ENCODE measurements at places on chromosomes 12 and 14. TPM values are rescaled to one million over a fixed set of nuclear protein-coding genes. Genes with fewer than 3 reads are reported as not detected.

DNA sequence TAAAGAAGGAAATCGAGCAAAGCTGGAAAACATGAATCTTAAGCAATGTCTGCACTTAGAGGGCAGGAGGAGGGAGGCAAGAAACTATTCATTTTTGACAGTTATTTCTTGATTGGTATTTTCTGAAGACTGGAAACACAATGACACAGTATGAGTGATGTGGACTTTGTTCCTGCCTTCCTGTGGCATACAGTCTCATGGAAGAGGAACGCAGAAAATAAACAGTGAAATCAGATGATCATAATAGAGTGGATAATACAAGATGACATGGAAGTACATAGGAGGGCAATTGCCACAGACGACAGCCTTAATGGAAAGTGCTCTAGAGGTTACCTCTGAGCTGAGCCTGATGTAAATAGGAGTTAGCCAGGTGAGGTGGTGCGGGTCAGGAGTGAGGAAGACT is 140.4 kb upstream of the MAX start:
- H3K4me1 ChIP-seq, result peaks cover 10% of the 10 kb centered on the region
- H3K4me3 ChIP-seq, result no peak overlapping the region
- no peaks in the 10 kb centered on the region for H3K27me3 ChIP-seq
- peaks cover 6% of the 10 kb centered on the region for H3K36me3 ChIP-seq
- H3K27ac ChIP-seq, result no peak overlapping the region

DNA sequence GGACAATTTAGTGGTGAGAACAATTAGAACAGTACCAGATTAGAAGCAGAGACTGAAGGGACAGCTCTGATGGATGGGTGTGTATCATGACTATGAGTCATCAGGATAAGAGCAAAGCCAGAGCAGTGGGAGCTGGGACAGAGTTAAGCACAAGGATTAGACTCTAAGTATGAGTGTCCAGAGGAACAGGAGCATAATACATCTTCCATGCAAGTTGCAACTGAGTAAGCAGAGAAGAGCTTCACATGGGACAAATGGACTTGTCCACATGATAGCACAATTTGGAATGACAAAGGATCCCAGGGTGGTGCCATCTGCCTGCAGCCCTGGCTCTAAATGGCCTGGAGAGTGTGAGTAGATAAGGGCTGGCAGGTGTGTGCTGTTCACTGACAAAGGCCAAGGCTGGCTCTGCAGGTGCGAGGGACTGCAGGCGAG is 226.4 kb upstream of the CAND1 start:
- H3K27me3 ChIP-seq, result peaks cover 5% of the 10 kb centered on the region
- H3K36me3 ChIP-seq, result no peaks in the 10 kb centered on the region
- H3K27ac ChIP-seq, result no peak overlapping the region
- no peak overlapping the region for H3K4me3 ChIP-seq

- DNase-seq, result no peak
- no peak overlapping the region for H3K4me3 ChIP-seq
- no peak overlapping the region for H3K27ac ChIP-seq
- H3K4me1 ChIP-seq, result no peaks in the 10 kb centered on the region
- H3K27me3 ChIP-seq, result peaks cover 20% of the 10 kb centered on the region
- no peaks in the 10 kb centered on the region for H3K36me3 ChIP-seq
These were observed 43.0 kb downstream of the PPP4R4 start for GRCh38 chr14:94217116-94217515.

The GARIN6 gene
- total RNA-seq, result not detected

The CPSF6 gene
- total RNA-seq, result 97.8 TPM

The CLEC4A gene
- 0.34 TPM for total RNA-seq

The DEPDC4 gene
- 1.6 TPM for total RNA-seq

The CYP27B1 gene
- 2.6 TPM for total RNA-seq

DNA sequence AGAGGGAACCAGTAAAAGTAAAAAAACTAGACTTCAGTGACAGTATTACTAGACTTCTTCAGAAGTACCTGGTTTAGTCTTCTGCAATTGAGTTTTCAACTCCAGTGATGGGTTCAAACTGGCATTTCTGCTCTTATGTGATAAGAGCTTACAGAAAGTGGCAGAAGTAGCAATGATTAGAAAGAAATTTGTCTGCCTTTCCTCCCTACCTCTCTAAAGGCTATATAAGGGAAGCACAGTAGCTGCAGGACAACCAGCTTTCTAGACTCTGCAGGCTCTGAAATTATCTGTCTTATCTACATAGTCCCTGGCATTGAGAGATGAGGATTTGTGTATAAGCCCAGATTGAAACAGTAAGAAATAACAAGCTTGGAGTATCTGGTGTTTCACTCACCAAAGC is 107.5 kb downstream of the DAAM1 start:
- no peaks in the 10 kb centered on the region for H3K27me3 ChIP-seq
- no peak overlapping the region for H3K4me3 ChIP-seq
- H3K4me1 ChIP-seq, result peaks cover 41% of the 10 kb centered on the region

GRCh38 chr14:96417254-96417653 is 25.3 kb downstream of the AK7 start:
- no peaks in the 10 kb centered on the region for H3K36me3 ChIP-seq
- DNase-seq, result no peak
- H3K27ac ChIP-seq, result no peak overlapping the region

The RD3L gene
- not detected for total RNA-seq

DNA sequence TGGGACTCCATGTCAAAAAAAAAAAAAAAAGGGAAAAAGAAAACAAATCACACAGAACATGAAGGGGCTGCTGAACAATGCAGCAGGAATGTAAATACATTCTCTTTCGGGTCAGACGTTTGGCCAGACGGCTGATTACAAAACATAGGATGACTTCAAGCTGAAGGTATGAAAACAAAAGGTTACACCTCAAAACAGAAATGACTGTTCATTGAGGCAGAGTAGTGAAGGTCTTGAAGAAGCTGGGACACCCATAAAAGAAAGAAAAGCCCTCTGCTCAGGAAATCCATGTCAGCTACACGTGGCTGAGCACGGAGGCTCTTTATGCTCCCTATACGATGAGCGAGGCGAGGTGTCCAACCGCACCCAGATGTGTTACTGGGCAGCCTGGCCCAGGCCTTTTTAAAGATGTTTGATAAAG is 37.7 kb downstream of the FGD4 start:
- H3K27ac ChIP-seq, result no peak overlapping the region
- H3K4me3 ChIP-seq, result no peak overlapping the region
- H3K36me3 ChIP-seq, result no peaks in the 10 kb centered on the region
- H3K4me1 ChIP-seq, result no peaks in the 10 kb centered on the region

GRCh38 chr14:62308891-62309290 is 546.7 kb downstream of the SNAPC1 start:
- H3K4me3 ChIP-seq, result no peak overlapping the region
- H3K4me1 ChIP-seq, result no peaks in the 10 kb centered on the region
- H3K27ac ChIP-seq, result no peak overlapping the region
- H3K36me3 ChIP-seq, result no peaks in the 10 kb centered on the region
- no peaks in the 10 kb centered on the region for H3K27me3 ChIP-seq

DNA sequence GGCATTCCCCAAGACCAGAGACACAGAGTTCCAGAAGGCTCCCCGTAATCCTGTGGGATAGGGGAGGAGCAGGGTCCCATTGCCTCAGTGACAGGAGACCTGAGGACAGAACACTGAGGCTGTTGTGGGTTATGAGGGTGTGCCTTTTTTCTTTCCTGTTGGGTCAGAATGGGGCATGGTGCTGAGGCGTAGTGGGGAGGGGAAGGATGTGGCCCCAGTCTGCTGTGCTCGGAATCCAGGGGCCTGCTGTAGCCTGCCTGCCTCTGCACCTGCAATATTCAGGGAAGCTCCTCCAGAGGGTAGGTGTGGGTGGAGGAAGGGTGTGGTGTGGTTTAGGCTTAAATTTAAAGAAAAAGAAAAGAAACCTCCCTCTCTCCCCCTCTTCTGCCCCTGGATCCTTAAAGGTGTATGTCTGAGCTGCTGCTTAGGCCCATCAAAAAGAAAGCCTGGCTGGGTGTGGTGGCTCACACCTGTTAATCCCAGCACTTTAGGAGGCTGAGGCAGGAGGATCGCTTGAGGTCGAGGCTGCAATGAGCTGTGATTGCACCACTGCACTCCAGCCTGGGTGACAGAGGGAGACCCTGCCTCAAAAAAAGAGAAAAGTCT is 18.7 kb downstream of the PLEKHG3 start:
- H3K4me1 ChIP-seq, result peaks cover 54% of the 10 kb centered on the region
- peak; percentile 62 for DNase-seq
- H3K4me3 ChIP-seq, result peak overlapping the region; percentile 9
- peaks cover 10% of the 10 kb centered on the region for H3K27me3 ChIP-seq
- H3K27ac ChIP-seq, result peak overlapping the region; percentile 80

The HOXC4 gene
- 1.3 TPM for total RNA-seq

The AEBP2 gene
- total RNA-seq, result 57.4 TPM

The CD69 gene
- total RNA-seq, result 115 TPM

DNA sequence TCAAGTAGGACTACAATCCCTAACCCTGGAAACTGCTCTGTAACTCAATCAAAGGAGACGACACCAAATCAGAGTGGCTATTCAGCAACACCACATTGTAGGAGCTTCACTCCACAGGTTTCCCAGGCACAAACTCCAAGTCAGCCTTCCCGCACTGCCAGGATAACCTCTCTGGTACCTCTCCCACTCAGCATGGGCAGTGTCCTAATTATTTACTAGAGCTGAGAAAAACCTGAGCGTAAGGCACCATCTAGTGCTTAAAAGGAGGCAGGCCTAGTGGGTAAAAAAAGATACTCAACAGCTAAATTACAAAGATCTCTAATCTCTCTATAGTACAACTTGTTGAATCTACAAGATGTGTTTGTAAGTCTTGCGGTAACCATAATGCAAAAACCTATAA is 36.1 kb downstream of the PARP11 start:
- H3K4me3 ChIP-seq, result no peak overlapping the region
- peaks cover 17% of the 10 kb centered on the region for H3K4me1 ChIP-seq
- no peak for DNase-seq
- H3K27me3 ChIP-seq, result no peaks in the 10 kb centered on the region

Data from activated CD8-positive, alpha-beta T cell treated with anti-CD3 and anti-CD28 coated beads, Interleukin-2, amount 10 ng/mL, durations not matched to agents 7 days and 5 days (primary cell).